ENCODE measurements at places on chromosomes 11 and 22.
A peak's percentile ranks its signal among the peaks of the same experiment; 100 is the strongest.

DNA sequence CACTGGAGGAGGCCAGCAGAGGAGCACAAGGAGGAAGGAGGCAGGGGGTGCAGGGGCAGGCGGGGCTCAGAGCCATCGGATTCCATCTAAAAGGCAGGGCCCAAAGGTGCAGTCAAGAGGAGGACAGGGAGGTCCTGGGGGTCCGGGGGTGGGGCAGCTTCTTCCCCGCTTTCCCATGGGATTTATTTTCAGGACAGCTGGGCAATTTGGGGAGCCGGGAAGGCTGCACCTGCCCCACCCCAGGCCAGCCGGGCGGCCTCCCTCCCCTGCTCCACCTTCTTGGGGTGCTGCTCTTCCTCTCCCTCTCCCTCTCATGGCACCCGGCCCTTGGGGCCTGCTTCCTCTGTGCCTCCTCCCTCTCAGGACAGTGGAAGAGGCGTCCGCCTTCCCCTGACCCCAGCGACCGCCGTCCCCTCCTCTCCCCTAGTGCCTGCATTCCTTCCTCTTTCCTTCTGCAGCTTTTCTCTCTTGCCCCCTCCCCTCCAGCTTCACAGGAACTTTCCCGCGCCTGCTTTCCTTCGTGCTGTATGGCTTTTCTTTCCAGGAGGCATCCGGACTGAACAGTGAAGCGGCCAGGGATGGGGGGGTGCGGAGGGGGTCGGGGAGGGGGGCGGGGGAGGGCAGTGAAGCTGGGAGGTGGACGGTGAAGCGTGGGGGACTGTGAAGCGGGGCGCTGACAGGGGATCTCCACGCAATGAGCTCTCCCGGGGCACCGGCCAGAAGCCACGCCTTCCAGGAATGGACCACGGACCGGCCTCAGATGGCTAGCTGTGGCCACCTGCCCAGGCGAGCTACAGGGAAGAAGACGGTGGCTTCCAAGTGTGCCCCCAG is 26.9 kb downstream of the APOBEC3H start:
- no peak for DNase-seq

DNA sequence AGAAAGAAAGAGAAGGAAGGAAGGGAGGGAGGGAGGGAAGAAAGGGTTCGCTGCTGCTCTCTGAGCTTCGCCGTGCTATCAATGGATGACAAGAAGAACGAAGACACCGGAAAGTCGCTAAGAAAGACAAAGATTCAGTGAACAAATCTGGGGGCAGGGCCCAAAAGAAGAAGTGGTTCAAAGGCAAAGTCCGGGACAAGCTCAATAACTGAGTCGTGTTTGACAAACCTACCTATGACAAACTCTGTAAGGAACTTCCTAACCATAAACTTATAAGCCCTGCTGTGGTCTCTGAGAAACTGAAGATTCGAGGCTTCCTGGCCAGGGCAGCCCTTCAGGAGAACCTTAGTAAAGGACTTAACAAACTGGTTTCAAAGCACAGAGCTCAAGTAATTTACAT is 2.9 kb upstream of the TTLL1 start:
- DNase-seq, result peak; percentile 48

- peak; percentile 39 for DNase-seq
These were observed 281.8 kb upstream of the PLET1 start for GRCh38 chr11:112542479-112542878.

GRCh38 chr11:19253817-19254216 is 13.1 kb upstream of the E2F8 start:
- no peak for DNase-seq

DNA sequence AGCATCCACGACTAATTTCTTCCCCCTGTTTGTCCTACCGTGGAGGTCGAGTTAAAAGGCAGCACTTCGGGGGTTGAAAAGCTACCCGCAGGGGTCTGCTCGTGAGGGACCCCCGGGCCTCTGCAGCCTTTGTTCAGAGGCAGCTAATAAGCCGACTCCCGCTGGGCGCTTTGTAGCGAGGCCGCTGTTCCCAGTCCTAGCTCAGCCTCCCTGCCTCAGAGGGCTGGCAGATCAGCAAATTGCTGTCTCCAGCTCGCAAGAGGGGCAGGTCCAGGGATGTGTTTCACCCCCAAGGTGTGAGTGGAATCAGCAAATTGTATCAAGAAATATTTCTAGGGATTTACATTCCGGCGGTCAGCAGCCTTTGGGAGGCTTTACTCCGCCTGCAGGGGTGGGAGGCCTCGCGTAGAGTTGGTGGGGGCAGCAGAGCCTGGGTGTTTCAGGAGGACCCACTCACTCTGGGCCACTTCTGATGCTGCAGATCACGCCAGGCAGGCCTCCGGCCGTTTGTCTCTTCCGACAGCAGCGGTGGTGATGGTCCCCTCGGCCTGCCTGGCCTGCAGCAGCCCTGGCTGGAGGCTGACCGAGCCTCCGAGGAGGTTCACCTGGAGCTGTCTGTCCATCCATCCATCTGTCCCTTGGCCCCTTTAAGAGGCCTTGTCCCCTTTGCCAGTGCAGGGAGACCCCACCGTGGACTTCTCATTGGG is 21.6 kb upstream of the KCNQ1OT1 start:
- no peak for DNase-seq

DNA sequence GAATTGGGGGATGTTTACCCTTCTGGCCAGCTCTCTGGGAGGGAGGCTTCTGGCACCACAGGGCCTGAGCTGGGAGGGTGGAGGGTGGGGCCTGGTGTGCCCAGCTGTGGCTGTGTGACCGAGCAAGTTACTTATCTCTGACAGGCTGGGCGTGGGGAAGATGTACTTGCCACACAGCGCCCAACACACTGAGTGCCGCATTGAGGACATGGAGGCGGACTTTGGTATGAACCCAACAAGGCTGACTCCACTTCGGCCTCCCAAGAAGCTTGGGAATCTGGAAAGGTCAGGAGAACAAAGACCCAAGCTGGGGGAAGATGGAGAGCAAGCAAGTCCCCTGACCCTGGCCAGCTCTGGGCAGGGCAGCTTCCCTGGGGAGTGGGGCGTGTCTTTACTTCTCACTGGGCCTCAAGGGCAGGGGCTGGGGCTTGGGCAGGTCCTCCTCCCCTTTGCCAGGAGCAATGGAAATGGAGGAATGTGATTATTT is 2.4 kb upstream of the MGAT3 start:
- DNase-seq, result no peak

DNA sequence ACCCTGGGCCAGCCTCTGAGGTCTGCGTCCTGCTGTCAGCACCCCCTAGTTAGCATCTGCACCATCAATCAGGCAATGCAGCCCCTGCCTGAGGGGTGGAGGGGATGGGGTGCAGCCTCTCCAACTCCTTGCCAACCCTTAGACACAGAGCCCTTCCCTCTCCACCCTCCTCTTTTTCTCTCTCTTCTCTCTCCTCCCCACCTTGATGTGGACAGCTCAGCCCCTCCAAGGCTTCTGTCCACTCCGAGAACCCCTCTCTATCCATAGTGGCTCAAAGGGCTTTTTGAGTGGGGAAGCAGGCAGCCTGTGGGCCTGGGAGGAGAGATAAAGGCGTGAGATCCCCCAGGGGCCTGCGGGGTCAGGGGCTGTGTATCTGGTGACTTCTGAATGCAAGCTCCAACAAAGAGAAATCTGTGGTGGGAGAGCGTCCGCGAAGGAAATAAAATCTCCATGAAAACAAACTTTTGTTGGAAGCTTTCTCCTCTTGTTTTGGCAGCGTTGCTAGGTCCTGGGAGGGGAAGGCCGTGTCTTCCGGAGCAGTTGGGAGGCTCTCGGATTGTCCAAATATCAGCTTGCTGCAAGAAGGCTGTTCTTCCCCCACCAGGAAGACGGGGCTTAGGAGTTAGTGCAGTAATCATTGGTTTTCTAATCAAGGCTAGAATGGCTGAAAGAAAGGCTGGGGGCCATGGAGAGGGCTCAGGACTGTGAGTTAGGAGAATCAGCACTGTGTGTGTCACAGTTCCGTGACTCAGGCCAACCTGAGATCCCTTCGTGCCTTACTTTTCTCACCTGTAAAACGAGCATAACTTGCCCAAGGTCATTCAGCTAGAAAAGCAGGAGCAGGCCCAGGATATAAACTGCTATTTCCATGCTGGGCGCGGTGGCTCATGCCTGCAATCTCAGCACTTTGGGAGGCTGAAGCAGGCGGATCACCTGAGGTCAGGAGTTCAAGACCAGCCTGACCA is 50.3 kb downstream of the PKNOX2 start:
- peak; percentile 2 for DNase-seq

GRCh38 chr22:27407369-27407985 is 394.1 kb downstream of the MN1 start:
- DNase-seq, result no peak

Measured in epithelial cell of esophagus (primary cell).